ENCODE measurements at places on chromosomes 5 and 9.

DNA sequence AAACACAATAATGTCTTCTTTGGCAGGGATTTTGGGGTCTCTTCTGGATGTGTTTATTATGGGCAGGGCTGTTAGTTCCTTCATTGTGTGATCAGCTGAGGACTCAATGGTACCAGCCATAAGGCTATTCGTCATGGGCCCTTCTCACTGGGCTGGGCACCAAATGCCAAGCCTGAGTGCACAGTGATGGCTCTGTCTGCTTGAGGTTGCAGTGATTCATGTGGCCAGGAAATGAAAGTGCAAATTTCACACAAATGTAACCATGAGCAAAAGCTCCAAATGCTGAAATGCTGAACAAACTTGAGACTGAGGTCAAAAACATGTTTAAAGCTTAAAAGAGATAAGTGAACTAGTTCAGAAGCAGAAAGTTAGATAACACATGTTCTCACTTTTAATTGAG, 191.0 kb downstream of the TARS1 start:
- DNase-seq = no peak

- DNase-seq = no peak
These were observed 17.5 kb upstream of the CCL28 start for GRCh38 chr5:43429706-43430105.

DNA sequence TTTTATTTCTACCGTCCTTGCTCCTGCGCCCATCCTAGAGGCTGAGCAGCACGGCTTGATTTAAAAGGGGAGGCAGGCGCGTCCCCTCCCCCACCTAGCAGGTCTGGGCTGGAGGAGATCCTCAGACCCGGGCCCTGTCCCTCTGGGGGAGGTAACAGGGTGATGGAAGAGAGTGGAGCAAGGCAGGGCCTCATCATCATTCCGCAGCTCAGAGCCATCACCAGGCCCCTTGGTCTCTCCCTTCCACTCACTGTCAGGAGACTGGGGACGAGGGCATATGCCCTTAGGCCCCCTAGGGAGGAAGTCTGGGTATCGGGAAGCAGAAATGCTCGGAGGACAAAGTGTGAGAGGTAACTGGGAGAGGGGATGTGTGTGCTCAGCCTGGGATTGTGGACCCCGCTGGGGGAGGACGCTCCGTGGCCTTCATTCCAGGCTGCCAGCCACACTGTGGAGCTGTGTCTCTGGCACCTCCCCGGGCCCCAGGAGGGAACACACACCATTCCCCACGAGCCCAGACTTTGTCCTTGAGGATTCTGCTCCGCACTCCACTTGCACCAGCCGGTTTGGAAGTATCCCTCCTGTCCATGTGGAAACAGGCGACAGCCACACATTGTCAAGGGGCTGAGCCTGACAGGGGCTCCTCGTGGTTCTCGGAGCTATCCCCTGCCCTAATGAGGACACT, 761 bp downstream of the REEP2 start:
- DNase-seq = no peak

DNA sequence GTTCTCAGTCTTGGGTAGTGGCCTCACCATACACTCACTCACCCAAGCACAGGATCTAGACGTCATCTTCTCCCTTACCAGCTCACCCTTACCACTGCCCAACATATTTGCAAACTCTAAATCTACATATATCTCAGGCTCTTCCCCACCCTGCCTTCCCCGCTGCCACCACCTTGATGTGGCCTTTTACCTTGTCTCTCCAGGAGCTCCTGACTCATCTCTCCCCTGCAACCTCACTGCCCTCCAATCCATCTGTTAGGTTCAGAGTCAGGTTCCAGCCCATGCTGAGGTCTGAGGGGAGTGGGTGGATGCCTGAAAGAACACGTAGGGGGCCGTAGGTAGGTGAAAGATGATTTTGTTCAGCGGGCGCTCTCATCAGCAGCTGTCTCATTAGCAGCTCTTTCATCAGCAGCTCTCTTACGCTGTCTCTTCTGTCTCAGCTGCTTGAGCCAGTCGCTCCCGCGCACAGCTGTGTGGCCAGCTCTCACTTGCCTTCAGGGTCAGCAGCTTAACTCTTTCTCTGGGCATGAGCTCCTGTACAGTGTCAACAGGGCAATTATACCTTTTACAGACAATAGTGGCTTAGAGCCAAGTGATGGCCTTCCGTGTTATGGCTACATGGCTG, 23.1 kb upstream of the CKMT2 start:
- no peak for DNase-seq

DNA sequence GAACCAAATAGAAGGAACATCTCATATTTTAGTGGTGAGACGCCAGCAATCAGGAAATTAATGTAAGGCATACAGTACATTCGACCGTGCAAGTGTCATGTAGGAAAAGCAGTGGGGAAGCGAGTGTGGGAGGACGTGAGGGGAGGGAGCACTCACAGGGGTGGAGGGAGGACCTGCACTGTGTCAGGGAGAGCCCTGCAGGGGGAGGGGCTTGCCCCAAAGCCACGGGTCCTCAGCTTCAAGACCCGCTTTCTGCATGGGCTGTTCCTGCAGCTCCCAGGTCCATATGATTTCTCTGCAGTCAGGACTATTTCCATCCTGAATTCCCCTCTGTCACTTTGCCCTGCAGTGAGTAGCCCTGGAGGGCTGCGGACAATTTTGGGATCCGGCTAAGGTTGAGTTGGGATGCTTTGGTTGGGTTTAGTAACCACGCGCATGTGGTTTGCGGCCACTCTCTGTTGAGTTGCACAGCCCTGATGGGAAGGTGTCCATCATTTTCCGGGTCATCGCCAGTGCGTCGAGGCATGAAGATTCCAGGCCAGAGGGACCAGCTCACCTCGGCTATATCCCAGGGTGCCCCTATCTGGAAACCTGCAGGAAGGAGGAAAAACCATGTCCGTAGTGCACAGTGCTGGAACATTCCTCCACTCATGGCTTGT, 61.9 kb downstream of the IRX1 start:
- no peak for DNase-seq

DNA sequence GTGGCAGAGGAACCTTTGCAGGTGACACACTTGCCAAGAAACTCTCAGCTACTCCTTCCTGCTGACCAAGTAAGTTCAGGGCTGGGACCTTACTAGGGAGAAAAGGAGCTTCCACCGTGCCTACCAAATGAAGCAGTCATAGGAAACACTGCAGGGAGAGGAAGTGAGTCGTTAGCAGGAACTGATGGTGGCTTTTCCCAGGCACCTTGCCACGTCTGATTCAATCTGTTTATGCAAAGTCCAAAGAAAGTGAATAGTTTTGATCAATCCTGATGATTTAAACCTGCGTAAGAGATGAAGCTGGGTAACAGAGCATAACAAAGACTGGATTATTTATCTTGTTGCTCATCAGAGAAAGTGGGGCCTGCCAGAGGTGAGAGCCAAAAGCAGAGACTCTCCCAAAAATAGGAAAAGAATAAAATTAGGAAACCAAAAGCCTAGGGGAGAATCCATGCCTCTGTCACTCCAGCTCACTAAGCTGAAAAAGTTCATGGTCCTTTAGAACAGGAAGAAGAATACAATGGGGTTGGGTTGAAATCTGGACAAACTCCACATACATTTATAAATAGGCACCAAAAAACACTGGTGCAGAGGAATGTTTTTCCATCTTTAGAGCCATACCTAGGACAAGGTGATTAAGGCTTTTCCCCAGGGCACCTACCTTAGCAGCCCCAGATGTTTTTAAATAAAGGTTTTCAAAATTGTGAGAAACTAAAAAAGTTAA, 9.3 kb upstream of the PFDN1 start:
- peak; percentile 96 for DNase-seq

DNA sequence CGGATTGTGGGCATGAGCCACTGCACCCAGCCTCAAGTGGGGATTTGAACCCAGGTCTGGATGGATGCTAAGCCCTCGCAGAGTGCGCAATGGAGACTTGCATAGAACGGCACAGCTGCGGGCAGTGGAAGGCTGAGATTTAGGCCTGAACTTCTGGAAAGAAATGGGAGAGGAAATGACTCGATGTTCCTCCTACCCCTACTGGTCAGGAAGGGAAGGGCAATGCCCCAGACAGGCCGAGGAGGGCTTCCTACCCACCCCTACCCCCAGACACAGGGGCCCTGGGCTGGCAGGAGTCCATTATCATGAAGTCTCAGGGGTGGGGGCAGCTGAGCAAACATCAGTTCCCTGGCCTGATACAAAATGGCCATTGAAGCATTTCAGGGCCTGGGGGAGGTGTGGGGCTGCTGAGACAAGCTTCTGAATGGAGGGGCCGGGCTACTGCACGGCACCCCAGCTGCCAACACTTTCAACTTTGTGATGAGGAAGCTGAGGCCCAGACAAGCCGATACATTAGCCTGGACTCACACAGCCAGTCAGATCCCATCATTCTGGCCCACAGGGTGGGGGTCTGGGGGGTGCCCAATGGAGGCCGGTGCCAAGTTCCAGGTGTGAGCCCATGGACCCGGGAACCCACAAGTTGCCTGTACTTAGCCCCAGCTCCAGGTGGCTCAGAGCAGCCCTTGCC, 13.5 kb upstream of the WDR38 start:
- no peak for DNase-seq

- DNase-seq = no peak
These were observed 569.6 kb upstream of the TUSC1 start for GRCh38 chr9:26247861-26248260.

GRCh38 chr5:99033014-99033900, 104.5 kb upstream of the CHD1 start:
- DNase-seq = no peak

DNA sequence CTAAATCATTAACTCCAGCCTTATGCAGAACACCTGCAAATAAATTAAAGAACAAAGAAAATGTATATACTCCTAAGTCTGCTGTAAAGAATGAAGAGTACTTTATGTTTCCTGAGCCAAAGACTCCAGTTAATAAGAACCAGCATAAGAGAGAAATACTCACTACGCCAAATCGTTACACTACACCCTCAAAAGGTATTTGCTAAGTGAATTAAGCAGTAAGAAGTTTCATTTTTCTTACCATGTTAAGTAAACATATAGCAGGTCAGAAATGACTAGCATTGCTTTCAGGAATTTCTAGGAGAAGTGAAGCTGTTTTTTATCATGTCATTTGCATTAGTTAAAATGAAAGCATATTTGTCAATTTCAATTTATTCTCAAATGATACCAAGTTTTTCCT, 92.7 kb downstream of the MELK start:
- no peak for DNase-seq

DNA sequence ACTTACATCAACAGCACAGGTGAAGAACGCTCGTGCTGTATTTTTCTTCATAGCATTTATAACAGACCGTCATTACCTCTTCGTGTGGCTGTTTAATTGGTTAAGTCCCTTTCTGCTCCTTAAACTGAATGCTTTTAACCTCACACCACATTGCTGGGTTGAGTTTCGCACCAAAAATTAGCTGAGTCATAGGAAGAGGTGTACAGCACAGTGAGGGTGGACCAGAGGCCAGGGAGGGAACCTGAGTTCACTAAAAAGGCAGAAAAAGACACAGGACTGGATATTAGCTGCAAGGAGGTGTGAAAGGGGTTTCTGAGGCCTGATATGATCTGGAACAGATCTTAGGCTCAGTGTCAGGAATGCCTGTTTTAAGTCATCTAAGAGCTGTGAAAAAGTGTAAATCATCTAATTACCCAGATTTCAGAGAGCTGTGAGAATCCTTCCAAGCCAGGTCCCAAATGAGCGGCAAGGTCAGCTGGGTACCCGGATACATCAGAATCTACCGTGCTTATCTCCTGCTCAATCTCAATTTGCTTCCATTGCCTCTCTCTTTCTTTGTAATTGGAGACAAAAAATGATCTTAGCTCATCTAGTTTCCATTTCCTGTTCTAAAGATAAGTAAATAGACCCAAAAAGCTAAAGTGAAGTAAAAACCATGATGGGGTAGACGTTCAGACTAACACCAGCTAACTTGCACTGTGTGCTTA, 7.1 kb upstream of the CFAP90 start:
- DNase-seq = no peak

GRCh38 chr5:43416803-43417394, 4.7 kb upstream of the CCL28 start:
- no peak for DNase-seq

- no peak for DNase-seq
These were observed 6.6 kb upstream of the PCSK1 start for GRCh38 chr5:96439477-96440184.

DNA sequence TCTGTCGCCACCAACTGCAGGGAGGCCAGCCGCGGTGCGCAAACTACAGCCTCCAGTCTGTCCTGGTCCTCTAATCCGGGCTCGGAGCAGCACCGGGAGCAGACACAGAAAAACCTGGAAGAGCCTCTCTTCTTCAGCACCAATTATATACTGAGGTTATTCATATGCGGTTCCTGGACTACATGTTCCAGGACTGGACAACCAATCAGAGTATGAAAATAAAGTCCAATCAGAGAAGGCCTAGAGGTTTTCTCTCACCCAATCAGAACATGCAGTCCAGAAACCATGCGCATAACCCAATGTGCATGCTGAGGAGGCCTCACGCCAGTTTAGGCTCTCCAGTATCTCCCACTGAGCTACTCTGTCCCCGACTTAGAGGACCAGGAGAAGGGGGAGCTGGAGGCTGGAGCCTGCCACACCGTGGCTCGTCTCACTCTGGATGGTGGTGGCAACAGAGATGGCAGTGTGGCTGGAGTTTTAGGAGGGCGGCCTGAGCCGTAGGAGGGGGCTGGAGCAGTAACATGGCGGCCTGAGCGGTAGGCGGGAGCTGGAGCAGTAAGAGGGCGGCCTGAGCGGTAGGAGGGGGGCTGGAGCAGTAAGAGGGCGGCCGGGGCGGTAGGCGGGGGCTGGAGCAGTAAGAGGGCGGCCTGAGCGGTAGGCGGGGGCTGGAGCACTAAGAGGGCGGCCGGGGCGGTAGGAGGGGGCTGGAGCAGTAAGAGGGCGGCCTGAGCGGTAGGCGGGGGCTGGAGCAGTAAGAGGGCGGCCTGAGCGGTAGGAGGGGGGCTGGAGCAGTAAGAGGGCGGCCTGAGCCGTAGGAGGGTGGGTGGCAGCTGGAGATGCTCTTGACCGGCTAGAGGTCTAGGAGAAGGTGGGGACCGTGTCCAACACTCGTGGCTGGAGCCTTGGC, 20.4 kb upstream of the TRIM52 start:
- no peak for DNase-seq

DNA sequence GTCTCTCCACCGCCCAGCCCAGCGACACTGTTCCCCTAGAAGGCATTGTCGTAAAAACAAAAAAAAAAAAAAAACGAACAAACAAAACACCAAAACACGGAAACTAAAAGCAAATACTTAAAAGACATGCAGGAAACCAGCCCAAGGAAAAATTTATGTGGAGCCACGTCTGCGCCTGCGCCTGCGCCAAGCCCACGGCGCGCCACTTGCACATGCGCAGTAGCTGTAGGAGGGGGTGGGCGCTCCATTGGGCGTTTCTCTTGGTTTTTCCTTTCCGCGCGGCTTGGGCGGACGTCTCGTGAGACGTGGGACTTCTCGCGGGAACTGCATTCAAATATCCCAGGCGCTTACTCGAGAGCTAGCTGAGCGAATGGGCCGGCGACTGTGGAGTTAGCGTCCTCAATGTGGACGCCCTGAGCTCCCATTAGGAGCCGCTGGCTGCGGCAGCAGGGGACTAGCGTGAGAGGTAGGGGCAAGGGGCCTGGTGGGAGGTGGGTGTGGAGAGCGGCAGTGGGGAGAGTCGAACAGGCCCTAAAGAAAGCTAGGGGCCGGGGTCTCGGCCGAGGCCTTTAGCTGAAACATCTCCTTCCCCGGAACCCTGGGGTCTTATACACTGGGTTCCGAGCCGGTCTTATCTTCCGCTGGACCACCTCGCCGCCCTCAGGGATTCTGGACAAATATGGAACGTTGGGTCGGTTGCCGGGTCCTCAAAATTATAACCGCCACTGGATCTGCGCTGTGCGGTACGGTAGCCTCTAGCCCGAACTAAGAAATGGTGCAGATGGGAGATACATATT, at the start of gene SPDL1:
Gene SPDL1, plus strand, starts transcription at position 350 of the 797 bp plus-strand sequence. CDS start 4,644 bp downstream, outside the sequence.
- peak; percentile 88 for DNase-seq

Measured in HS-5 (cell line).